Endothelial cell of umbilical vein (primary cell): ENCODE measurements at places on chromosomes 7 and 10.

DNA sequence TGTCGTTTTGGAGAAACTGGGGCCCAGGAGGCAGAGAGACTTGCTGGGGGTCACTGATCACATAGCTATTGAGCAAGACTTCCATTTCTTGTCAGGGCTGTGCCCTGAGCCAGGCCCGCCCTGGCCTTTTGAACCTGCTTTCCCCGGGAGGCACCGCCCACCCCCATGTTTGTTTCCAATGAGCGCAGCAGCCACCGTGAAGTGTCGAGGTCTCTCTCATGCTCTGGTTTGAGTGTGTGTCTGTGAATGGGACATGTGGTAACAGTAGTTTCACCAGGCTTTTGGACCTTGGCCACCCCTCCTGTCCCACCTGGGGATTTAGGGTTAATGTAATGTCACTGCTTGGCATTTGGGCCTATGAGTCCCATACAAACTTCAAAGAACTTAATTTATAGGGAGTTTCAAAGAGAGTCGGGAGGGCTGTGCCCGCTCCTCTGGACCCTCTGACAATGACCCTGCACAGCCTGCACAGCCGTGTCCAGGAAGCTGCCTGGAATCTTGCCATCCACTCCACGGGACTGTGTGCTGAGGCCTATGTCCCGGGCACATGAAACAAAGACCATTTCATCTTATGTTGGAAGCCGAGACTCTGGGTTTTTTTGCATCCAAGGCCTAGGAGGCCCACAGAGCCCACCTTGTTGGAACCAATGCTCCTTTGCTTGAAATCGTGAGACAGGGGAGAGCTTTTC, 6.3 kb downstream of the PRF1 start:
- no peak for DNase-seq

DNA sequence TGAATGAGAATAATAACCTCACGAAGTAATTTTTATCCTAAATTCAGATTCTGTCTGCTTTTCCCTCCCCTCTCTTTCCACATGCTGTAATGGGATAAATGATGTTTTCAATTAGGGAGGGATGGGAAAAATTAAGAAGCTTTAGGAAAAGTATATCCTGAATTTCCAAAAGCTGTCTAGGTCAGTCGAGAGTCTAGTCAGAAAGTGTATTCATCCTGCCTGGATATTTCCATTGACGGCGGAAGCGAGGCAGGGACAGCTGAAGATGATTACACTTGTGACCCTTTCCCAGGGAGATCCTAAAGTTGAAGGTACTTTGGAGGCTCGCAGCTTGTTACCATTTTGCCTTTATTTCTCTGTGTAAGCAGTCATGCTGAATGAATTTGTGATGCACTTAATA, 204.1 kb downstream of the ZNF365 start:
- DNase-seq = no peak

DNA sequence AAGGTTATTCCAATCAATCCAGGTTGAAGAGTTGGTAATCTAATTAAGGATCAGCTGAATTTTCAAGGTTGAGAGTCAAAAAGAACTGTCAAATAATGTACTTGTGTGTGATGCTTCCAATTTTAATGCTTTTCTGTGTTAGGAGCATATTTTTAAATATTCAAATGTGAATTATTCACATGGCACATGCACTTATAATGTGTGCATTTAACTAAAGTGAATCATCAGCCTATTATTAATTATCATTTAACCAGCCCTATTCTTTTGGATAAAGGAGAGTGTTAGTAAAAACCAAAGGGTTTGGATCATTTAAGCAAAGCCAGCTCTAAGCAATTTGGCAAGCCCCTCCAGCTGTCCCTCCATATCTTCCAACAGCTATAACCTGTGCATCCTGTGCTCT, 11.2 kb downstream of the LGI1 start:
- DNase-seq = no peak

GRCh38 chr7:102063690-102064180, 222.9 kb upstream of the SH2B2 start:
- DNase-seq = no peak

DNA sequence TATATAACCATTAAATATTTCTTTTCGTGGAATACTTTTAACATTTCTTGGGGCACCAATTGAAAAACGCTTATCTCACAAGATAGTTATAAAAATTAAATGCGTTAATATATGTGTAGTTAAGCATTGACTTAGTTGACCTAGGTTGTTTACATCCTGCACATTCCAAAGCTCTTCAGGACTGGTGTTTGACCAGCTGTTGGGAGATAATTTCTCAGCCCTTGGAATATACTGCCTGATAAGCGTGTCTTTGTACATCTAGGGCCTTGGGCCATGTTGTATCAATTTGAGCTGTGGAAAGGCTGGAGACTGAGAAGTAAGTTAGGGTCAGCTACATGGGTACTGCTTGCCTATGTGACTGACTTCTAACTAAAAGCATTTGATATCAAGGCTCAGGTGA, 90.0 kb upstream of the AOAH start:
- DNase-seq = no peak

- no peak for DNase-seq
Observed at GRCh38 chr10:121797490-121797889, 130.3 kb downstream of the ATE1 start.

DNA sequence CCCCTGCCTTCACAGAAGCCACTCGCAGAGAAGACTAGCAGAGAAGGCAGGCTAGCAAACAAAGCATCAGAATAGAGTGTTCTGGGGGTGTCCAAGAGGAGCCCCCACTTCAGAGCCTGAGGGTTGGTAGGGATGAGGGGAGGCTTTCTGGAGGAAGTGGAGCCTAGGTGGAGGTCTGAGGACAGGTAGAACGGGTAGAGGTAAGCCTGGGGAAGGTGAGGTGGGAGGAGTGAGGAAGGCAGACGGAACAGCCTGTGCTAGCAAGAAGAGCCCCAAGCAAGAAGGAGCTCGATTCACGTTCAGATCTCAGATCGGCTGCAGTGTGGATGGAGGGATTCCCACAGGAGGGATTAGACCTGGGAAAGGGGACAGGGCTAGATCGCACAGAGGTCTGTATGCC, 66.0 kb upstream of the DUSP5 start:
- DNase-seq = no peak

DNA sequence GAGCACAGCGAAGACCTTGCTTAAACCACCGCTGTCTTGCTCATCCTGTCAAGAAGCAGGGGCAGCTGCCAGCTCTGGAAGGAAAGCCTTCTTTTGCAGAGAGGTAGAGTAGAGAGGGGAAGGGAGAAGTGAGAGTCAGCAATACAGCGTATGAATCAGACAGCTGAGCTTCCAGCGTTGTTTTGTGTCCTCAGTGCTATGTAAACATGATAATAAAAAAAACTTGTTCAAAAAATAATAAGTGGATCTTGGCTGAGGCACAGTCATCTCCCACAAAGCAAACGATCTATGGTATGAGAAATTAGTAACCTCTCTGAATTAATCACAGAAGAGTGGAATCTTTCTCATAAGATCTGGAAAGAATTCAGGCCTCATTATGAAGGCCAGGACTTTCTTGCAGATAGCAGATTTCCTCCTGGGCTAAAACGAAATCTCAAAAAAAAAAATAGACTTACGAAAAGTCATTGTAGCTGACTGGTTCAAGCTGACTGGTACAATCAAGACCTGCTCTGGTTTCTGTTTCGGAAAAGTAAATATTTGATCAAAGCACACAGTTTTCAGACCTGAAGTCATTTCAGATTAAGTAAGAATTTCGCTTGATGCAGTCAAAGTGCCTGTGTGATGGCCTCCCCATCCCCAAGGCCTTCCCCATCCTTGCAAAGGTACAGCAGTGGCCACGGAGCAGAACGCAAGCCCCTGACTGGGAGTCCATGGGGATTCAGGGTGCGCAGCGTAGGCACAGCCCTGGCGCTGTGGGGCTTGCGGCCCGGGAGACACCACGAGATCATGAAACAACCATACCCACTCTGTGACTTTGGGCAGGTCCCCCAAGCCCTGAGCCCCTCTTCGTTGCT, 29.4 kb downstream of the CHST15 start:
- DNase-seq = peak; percentile 67
